CD4-positive, alpha-beta T cell treated with Interleukin-4 for 4 hours (primary cell): ENCODE measurements at places on chromosomes 1 and 21.
A peak's percentile ranks its signal among the peaks of the same experiment; 100 is the strongest.

DNA sequence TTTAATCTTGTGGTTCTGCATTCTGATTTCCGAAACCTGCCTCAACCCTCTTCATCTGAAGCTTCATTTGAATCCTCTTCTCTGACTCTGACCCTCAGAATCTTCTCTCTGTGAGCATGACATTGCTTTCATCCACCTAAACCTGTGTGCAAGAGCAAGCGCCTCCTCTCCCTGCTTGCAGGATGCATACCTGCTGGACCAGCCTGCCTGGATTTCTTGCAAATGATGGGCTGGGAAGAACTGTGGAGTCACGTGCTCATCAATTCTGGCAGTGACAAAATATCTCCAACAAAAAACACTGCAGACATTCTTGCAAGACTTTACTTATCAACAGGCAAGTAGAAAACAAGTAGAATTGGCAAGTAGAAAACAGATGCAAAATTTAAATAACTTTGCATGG lies 20.8 kb upstream of the SLC35F3 start:
- no peak for DNase-seq

DNA sequence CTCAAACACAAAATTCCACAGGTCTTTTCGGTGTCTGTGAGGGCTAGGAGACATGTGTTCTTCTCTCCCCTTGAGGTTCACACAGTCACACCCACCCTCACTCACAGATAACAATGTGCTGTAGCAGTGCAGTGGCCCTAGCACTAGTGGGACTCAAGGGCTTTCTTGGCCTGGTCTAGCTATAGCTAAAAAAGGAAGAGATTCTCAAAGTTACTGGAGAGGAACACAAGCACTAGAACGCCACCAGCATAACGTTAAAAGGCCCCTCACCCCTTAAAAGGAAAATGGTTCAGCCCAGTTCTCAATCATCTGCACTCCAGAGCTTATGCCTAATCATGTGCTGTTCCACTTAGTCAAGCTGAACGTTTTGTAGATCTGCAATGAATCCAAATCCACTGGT lies 39.5 kb downstream of the RGS8 start:
- no peak for DNase-seq

- DNase-seq = no peak
These were observed 177.8 kb downstream of the PTPRU start for GRCh38 chr1:29414086-29414485.

DNA sequence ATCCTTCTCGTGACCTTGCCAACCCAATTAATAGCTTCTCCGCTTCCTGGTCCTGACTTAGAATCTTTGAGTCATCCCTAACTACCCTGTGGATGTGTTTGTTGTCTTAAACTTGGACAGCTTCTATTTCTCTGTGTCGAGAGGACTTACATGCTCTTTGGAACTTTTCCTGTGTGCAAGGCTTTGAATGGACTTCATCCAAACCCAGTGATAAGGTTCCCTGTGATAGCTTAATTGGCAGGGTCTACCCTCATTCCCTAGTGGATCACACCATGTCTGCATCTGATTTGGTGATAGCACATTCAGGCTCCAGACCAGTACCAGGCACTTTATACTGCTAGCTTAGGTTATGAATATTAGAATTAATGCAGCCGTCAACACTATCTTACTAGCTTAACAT lies 378.2 kb upstream of the KAZN start:
- no peak for DNase-seq

DNA sequence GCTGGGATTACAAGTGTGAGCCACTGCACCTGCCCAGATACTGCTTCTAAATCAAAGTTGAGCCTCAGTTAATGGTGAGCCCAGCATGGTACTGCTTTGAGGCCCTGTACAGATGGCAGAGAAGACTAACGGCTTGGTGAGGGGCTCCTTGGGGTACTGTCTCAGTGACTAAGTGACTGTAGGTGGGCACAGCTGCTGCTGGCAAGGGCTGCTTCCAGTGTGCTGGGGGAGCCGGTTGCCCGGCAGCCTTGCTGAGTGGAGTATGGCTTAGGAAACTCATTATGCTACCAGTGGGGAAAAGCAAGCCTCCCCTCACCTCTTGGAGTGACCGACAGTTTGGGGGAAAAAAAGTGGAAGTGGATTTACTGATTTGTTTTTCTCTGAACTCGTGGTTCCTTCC lies 23.6 kb upstream of the ARHGEF10L start:
- no peak for DNase-seq

GRCh38 chr1:234776256-234776875 lies 166.4 kb upstream of the IRF2BP2 start:
- DNase-seq = no peak

GRCh38 chr1:65059930-65060538 lies 88.0 kb upstream of the AK4 start:
- DNase-seq = peak; percentile 27

DNA sequence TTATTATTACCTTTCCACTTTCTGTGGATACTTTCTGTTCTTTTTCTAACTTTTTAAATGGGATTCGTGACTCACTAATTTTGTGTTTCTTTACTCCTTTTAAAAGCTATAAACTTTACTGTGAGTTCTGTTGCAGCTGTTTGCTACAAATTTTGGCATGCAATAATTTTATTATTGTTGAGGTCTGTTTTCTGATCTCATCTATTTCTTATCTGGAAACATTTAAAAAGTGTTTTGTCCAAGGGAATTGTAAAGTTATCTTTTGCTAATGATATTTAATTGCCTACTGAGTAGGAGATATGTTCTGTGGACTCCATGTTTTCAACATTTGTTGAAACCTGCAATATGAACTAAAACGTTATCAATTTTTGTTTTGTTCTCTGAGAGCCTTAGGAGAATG lies 138.1 kb upstream of the COL6A1 start:
- no peak for DNase-seq

DNA sequence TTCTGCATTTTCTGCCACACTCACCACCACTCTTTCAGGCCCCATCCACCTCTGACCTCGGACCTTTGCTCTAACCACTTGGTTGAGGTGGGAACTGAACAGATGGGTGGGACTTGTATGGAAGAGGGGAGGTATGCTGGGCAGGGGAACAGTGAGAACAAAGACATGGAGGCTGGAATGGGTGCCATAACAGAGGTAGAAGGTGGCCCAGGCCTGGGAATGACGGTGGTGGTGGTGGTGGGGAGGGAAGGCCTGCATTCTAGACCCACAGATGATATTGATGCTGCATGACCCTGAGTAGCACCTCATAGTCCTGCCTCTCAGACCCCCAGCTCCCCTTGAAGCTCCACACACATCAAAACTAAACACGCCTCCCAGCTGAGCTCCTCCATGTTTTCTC lies 5.2 kb upstream of the CSF3R start:
- DNase-seq = no peak

DNA sequence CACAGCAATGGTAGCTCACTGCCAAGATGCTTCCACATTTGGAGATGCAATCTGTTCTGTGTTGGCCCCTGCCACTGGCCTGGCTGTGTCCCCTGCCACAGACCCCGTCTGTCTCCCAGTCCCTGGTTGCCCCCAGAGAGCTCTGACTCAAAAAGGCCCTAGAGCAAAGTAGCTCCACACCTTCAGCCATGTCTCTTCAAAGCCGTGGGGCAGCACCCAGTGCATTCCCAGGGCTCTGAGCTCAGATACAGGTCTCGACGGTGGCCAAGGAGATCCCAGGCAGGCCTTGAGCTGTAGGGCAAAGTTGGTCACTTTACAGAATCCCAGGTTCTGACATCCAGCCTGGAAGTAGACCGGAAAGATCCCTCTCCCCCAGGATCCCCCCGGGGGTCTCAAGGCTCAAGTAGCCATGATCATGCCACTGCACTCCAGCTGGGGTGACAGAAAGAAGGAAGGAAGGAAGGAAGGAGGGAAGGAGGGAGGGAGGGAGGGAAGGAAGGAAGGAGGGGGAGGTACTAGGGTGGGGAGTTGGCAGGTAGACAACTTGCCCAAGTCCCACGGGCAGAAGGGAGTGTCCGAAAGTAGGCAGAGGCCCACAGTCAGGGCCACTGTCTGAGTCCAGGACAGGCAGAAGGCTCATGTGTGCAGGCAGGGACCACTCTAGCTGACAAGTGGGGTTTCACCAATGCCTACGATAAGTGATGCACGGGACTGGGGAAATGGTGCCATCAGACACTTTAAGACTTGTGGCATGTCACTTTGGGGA lies 4.8 kb upstream of the ARF1 start:
- DNase-seq = no peak

GRCh38 chr1:91282695-91283420 lies 121.8 kb downstream of the HFM1 start:
- peak; percentile 37 for DNase-seq

- DNase-seq = no peak
These were observed at the start of gene MYOC for GRCh38 chr1:171652234-171652822. TSS of gene MYOC (minus strand) at chr1:171652688. CDS start at chr1:171652611, 77 bp downstream.

GRCh38 chr1:201848230-201848629 lies 19.3 kb downstream of the IPO9 start:
- no peak for DNase-seq

- DNase-seq = no peak
These were observed 64.8 kb downstream of the ALPL start for GRCh38 chr1:21573971-21574465.

DNA sequence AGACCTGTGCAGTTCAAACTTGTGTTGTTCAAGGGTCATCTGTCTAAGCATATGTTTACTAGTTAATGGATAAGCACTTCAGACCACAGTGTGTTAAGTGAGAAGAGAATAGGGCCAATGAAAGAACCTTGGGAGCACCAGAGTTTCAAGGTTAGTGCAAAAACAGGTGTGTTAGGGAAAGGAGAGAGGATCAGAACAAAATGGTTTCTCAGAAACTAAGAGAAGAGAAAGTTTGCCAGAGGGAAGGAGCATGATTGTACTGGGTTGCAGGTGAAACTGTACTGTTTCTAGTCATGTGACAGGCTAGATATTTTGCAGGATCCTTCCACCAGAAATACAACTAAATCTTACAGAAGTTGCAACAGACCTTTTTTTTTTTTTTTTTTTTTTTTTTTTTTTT lies 23.3 kb downstream of the RPRD2 start:
- no peak for DNase-seq
